Thymus (tissue), 14 donors: ENCODE measurements at places on chromosomes 16 and 17. TPM values are rescaled to one million over a fixed set of nuclear protein-coding genes. Genes with fewer than 3 reads are reported as not detected.

The KAT8 gene
- polyA plus RNA-seq = 72.9 TPM

The CLEC18B gene
- polyA plus RNA-seq = 2.6 TPM

The MT4 gene
- 38.1 TPM for polyA plus RNA-seq

The CCL1 gene
- polyA plus RNA-seq = 6.2 TPM

The ENPP7 gene
- polyA plus RNA-seq = 0.09 TPM

The KCNG4 gene
- not detected for polyA plus RNA-seq

The SLC38A8 gene
- 0.66 TPM for polyA plus RNA-seq

- H3K27me3 ChIP-seq = no peaks in the 10 kb centered on the region
- no peak for DNase-seq
- H3K27ac ChIP-seq = no peak overlapping the region
- no peaks in the 10 kb centered on the region for H3K4me1 ChIP-seq
- H3K36me3 ChIP-seq = no peaks in the 10 kb centered on the region
- H3K4me3 ChIP-seq = no peak overlapping the region
Measured at GRCh38 chr17:50794361-50794760, 27.0 kb upstream of the ANKRD40CL start.

- H3K27me3 ChIP-seq = no peaks in the 10 kb centered on the region
- no peak overlapping the region for H3K27ac ChIP-seq
- no peak overlapping the region for H3K4me3 ChIP-seq
- H3K4me1 ChIP-seq = peaks cover 15% of the 10 kb centered on the region
- no peak for DNase-seq
- H3K36me3 ChIP-seq = peaks cover 17% of the 10 kb centered on the region
Measured at GRCh38 chr17:3727041-3727440, 3.3 kb downstream of the HASPIN start.

DNA sequence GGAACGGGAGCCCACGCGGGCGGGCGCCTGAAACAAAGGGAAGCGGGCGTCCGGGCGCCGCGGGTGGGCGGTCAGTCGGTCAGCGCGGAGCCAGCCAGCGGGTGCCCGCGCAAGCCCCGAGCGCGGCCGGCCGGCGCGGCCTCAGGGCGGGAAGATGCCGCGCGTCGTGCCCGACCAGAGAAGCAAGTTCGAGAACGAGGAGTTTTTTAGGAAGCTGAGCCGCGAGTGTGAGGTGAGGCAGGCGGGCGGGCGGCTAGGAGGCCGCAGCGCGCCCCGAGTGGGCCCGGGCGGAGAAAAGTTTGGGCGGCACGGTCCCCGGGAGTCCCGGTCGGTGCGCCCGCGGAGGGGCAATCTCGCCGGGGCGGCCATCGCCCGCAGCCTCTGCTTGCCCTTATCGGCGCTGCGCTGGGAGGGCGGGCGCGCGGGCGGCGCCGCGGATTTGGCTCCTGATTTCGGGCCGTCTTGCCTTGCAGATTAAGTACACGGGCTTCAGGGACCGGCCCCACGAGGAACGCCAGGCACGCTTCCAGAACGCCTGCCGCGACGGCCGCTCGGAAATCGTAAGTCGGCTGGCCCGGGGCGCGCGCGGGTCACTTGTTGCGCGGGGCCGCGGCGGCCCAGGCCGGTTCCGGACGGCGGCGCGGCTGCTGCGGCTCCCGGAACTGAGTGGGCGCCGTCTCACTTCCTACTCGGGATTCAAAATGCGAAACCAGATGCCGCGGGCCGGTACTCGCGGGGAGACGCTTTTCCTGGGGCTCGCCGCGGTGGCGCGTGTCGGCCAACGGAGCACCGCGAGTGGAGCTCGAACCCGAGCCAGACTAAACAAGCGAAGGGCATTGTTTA lies 526 bp downstream of the CBFB start:
- no peaks in the 10 kb centered on the region for H3K27me3 ChIP-seq
- peak overlapping the region; percentile 93 for H3K4me3 ChIP-seq
- DNase-seq = no peak
- H3K4me1 ChIP-seq = peaks cover 16% of the 10 kb centered on the region

DNA sequence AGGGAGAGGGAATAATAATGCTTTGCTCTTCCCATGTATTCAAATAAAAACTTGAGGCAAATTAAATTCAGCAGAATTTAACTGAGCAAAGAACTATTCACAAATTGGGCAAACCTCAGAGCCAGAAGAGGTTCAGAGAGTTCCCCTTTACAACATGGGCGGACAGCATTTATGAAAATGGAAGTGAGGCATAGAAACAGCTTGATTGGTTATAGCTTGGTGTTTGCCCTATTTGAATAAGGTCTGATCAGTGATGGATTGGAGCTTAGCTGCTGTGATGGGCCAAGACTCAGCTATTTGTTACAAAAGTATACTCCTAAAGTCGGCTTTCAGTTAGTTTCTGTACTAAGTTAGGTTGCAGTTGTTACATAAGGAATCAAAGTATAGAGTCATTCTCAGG lies 63.0 kb downstream of the TMEM100 start:
- H3K4me1 ChIP-seq = no peaks in the 10 kb centered on the region
- no peaks in the 10 kb centered on the region for H3K36me3 ChIP-seq
- H3K4me3 ChIP-seq = no peak overlapping the region

DNA sequence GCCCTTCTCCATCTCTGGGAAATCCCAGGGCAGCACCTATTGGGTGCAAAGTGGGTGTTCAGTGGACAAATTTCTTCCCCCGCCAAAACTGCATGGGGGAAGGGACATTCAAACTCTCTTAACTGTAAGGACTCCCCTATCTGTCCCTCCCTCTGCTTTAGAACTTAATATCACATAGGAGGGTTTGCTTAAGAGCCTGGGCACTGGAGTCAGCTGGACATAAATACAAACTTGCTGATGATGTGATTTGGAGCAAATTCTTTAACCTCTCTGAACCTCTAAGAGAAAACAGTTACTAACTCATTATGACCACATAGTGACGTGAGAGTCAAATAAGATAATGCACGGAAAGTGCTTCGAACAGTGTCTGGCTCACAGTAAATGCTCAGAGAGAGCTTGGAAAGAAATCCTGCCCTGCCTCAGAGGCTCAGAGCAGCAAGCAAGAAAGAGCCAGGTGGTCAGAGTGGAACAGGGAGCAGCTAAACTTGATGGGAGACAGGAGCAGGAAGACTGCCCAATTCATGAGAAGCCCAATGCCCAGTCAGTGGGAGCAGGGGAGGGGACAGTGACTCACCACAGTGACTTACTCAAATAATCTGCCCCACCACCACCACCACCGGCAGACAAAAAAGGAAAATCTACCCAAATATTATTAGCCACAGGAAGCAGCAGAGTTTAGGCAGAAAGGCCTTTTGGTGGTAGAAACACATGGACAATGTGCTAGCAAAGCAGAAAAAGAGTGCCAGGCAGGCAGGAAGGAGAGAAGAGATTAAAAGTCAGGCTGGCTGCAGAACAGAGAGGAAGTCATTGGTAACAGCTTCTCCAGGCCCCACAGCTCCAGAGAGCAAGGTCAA lies 23.9 kb upstream of the CCL1 start:
- no peaks in the 10 kb centered on the region for H3K27me3 ChIP-seq
- no peaks in the 10 kb centered on the region for H3K36me3 ChIP-seq
- H3K4me1 ChIP-seq = peaks cover 30% of the 10 kb centered on the region
- no peak overlapping the region for H3K4me3 ChIP-seq
- no peak for DNase-seq

GRCh38 chr17:12070561-12070960 lies 49.9 kb downstream of the MAP2K4 start:
- no peaks in the 10 kb centered on the region for H3K27me3 ChIP-seq
- H3K36me3 ChIP-seq = peaks cover 5% of the 10 kb centered on the region
- H3K27ac ChIP-seq = no peak overlapping the region
- DNase-seq = no peak

- no peak for DNase-seq
- H3K27ac ChIP-seq = no peak overlapping the region
- H3K4me3 ChIP-seq = no peak overlapping the region
- H3K4me1 ChIP-seq = no peaks in the 10 kb centered on the region
Measured at GRCh38 chr17:66432996-66433551, 130.7 kb downstream of the PRKCA start.

DNA sequence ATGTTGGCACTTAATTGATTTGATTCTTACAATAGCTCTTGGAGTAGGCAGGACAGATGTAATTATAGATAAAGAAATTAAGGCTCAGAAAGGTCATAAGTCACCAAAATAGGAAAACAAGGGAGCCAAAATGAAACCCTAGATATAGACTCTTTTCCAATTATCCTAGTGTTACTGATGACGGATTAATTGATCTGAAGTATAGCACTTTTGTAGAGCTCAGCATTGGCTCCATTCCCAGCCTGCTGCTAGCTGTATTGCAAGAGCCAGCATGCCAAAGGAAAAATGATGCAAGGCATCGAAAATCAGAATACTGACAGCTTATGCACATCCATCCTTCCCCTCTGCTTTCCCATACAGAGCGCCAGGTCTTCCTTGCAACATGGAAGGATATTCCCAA lies 21.6 kb upstream of the RASL10B start:
- H3K36me3 ChIP-seq = peaks cover 28% of the 10 kb centered on the region
- DNase-seq = no peak
- no peak overlapping the region for H3K4me3 ChIP-seq
- H3K4me1 ChIP-seq = peaks cover 13% of the 10 kb centered on the region

- no peak for DNase-seq
- H3K4me1 ChIP-seq = peaks cover 3% of the 10 kb centered on the region
- H3K27ac ChIP-seq = no peak overlapping the region
- H3K27me3 ChIP-seq = no peaks in the 10 kb centered on the region
Measured at GRCh38 chr16:23691483-23692189, 12.9 kb downstream of the PLK1 start.

DNA sequence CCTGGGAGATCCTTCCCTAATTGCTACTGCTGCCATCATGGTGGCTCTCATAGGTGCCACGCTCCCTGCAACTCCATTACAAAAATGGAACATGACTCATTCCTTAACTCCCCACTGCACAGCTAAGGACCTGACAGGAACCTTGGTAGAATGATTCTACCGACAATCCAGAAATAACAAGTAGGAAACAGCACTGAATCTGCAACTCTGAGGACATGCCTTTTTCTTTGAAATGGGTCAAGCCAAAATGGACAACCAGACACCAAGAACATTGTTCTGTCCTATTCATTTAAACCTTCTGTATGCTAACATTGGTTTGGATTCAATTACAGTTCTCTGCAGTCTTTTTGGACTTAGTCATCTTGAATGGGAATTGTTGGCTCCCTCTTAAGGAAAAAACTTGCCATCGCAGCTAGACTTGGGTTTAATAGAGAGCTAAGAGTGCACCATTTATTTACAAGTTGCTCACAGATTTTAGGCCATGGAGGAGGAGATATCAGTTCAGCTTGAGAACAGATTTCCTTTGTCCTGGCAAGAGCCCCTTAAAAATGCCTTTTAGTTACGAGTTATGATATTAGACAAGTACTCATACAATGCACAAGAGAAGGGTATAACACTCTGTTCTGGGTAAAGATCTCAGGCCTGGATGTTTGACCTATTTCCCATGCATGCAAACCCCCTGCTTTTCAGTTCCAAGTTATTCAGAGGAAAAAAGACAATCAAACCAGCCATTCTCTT lies 20.9 kb upstream of the NSRP1 start:
- H3K36me3 ChIP-seq = no peaks in the 10 kb centered on the region
- no peaks in the 10 kb centered on the region for H3K27me3 ChIP-seq
- H3K4me1 ChIP-seq = peaks cover 6% of the 10 kb centered on the region
- no peak for DNase-seq

DNA sequence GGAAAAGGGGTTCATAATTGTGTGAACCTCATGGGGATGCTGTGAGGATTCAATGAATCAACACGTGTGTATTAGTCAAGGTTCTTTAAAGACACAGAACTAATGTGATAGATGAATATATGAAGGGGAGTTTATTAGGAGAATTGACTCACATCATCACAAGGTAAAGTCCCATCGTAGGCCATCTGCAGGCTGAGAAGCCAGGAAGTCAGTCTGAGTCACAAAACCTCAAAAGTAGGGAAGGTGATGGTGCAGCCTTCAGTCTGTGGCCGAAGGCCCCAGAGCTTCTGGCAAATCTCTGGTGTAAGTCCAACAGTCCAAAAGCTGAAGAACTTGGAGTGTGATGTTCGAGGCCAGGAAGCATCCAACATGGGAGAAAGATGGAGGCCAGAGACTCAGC lies 413.4 kb downstream of the CDH13 start:
- H3K4me3 ChIP-seq = no peak overlapping the region
- H3K4me1 ChIP-seq = no peaks in the 10 kb centered on the region
- no peaks in the 10 kb centered on the region for H3K36me3 ChIP-seq
- H3K27me3 ChIP-seq = no peaks in the 10 kb centered on the region

- peak; percentile 73 for DNase-seq
- H3K4me3 ChIP-seq = peak overlapping the region; percentile 79
- no peaks in the 10 kb centered on the region for H3K36me3 ChIP-seq
- peak overlapping the region; percentile 89 for H3K27ac ChIP-seq
- no peaks in the 10 kb centered on the region for H3K27me3 ChIP-seq
Measured at GRCh38 chr17:68290268-68290954, 516 bp downstream of the SLC16A6 start.

DNA sequence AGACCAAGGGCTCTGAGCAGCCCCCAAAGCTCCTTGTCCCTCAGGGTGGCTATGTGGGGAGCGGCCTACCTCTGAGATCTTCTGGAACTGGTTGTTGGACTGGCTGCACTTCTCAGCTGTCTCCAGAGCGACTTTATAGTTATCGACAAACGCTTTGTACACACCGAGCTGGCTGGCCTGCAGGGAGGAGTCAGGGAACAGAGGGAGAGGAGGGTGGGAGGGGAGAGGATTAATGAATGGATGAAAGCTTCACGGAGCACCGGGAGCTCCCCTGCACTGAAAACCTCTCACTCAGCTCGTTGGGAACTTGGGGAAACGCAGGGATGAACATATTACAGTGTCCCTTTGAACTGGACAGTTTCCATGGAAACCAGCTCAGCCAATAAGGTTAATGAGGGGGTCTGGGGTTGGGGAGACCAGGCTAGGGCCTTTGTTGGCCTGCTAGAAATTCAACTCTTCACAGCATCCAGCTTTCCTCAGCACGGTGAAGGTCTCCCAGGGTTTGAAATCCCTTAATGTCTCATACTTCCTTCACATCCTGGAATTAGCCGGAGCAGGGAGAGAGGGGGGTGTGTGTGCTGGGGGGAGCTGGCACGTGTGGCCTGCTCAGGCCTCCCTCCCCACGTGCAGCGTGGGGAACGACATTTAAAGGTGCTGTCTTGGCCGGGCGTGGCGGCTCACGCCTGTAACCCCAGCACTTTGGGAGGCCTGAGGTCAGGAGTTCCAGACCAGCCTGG lies 86.7 kb downstream of the TIMM22 start:
- H3K27ac ChIP-seq = no peak overlapping the region
- no peaks in the 10 kb centered on the region for H3K27me3 ChIP-seq
- DNase-seq = no peak
- H3K4me3 ChIP-seq = no peak overlapping the region
- no peaks in the 10 kb centered on the region for H3K4me1 ChIP-seq

GRCh38 chr16:56688762-56689161 lies 6.5 kb downstream of the MT1X start:
- H3K36me3 ChIP-seq = no peaks in the 10 kb centered on the region
- H3K4me3 ChIP-seq = no peak overlapping the region
- H3K4me1 ChIP-seq = peaks cover 1% of the 10 kb centered on the region
- no peaks in the 10 kb centered on the region for H3K27me3 ChIP-seq
- DNase-seq = no peak

- H3K27me3 ChIP-seq = no peaks in the 10 kb centered on the region
- DNase-seq = no peak
- no peak overlapping the region for H3K4me3 ChIP-seq
- H3K27ac ChIP-seq = no peak overlapping the region
Measured at GRCh38 chr16:84853534-84853933, 33.7 kb downstream of the CRISPLD2 start.
